ENCODE measurements at places on chromosomes 11 and 22.

GRCh38 chr22:31244046-31244942 is 32.2 kb downstream of the LIMK2 start:
- DNase-seq: no peak

GRCh38 chr22:29003975-29004646 is 57.5 kb downstream of the C22orf31 start:
- no peak for DNase-seq

DNA sequence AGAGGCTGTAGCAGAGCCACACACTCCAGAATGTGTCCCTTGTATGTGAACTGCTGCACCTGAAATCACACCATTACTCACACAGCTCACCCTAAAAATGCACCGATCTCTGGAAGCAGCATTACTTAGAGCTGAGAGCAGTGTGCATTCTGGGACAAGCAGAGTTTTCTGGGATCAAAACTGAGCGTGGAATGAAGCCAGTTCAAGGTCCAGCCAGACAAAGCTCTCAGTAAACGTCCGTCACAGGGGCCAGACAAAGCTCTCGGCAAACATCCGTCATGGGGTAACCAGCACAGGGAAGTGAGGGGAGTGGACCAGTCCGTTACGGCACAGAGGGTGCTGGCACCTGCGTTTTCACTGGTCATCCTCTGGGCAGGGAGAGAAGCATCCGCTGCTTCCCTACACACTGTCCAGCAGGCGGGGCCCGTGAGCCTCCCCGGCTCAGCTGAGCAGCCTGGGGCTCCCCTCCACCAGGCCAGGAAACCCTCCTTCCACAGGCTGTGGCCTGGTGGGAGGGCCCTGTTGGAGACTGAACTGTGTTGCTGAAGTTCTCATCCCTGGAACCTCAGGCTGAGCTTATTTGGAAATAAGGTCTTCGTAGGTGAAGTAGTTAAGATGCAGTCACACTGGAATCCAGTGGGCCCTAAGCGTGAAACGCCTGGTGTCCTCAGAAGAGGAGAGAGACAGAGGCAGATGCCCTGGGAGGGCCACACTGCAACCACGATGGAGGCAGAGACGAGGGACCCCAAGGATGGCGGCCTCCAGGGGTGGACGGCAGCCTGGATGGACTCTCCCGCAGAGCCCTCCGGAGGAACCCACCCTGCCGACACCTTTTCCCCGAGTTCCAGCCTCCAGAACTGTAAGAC is 883.9 kb downstream of the BRD1 start:
- no peak for DNase-seq

GRCh38 chr11:86136538-86136937 is 67.7 kb upstream of the PICALM start:
- DNase-seq: no peak

- no peak for DNase-seq
Observed at GRCh38 chr22:27401321-27401720, 400.2 kb downstream of the MN1 start.

- no peak for DNase-seq
Observed at GRCh38 chr11:104979839-104980238, 11.5 kb upstream of the CASP4 start.

- DNase-seq: no peak
Observed at GRCh38 chr11:111088847-111089355, 156.6 kb upstream of the POU2AF2 start.

GRCh38 chr22:39206491-39206890 is 38.3 kb downstream of the PDGFB start:
- no peak for DNase-seq

DNA sequence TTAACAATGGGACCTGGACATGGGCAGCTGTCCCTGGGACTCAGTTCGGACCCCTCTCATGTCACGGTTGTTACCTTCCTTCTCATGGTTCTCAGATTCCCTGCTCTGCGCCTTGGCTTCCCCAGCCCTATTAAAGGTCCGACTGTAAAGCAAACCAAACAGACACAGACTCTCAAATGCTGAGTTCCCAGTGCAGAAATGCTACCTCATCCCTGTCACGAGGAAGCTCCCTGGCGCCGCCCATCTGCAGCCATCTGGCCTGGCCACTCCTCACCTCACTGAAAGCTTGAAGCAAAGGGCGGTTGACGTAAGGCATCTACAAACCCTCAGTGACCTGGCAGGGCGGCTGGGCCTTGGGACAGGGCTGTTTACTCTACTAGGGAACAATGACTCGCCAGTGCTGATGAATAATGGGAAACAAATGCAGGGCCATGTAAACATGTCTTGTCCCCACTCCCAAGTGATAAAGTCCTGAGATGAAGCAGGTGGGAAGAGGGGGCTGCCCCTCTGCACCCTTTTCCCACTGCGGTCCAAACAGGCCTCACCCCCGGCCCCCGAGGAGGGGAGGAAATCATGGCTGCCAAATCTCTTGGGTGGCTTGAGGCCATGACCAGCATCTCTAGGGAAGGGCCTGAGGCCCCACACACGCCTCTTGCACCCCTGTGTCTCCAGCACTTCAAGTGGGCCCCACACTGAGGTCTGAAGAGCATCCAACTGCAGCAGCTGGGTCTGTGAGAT is 49.3 kb downstream of the SCUBE1 start:
- DNase-seq: no peak

- no peak for DNase-seq
Observed at GRCh38 chr11:39190751-39191150, 2268.7 kb downstream of the LRRC4C start.

- DNase-seq: no peak
Observed at GRCh38 chr11:121460941-121461514, 8.3 kb upstream of the SORL1-AS1 start.

DNA sequence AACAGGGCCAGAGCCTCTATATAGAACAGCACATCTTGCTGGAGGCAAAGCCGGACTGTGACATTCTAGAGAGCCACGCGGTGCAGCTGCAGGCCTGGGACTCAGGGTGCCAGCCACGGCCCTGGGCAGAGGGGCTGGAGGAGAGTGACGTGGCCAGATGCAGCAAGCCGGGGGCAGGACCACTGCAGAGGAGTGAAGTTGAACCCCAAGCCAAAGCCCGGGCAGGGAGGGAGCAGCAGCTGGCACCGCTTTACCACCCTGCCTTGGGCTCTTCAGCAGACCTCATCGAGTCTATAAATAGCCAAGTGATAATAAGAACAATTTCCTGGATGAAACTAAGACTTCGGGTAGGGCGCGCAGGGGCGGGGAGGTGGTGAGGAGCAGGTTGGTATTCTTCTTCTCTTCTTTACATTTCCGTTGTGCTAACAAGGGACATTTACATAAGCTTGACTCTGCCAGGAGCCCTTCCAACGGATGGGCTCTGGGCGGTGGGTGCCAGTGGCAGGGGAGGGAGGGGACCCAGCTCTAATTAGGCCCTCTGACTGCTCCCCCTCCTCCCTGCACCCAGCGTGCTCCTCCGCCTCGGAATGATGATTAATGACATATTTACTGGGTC is 110.2 kb downstream of the ST3GAL4 start:
- no peak for DNase-seq

DNA sequence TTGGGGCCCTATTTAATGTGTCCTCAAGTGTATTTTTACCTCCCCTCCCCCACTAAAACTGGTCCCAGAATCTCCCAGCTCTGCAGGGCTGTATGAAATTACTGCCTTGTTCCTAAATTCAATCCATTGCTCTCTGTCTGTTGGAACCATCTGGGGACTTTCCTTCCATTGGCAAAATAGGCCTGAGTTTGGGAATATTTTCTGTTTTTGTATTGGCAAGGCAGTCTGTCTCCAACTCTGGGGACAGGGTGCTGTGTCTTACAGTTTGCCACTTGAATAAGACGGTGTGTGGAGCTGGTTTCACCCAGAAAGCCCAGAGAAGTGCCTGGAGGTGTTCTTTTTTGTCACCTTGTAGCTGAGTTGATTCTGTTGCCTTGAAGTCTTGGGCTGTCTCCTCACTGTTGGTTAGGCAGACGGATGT is 1.3 kb downstream of the PACS1 start:
- DNase-seq: no peak

DNA sequence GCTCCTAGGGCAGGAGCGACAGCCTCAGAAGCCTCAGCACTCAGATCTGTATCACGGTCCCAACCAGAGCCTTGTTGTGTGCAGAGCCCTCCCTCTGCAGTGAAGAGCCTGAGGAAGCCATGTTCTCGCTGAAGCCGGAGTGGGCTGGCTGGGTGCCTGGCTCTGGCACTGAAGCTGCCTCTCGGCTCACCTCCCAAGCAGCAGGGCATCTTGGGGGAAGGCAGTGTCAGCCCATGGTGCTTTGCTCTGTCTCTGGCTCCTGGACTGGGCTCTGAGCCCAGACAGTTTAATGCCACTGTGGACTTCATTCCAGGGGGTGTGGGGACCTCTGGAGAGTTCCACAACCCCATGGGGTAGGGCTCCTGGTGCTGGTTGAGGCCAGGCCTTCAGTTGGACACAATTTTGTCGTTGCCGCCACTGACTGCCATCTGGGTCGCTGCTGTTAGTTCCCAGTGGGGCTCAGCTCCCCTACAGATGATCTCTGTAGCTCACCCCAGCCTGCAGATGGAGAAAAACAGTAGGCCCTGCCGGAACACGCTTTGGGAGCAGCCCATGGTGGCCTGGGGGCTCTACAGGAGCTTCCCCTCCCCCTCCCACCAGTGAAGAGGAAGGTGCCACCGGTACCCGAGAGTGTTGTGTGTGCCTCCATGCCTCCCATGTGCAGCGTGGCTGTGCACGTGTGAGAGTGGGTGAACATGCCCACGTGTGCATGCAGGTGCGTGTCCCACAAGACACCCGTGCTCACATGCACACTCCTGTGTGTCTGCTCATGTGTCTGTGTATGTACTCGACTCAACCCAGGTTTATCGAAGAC is 86.5 kb upstream of the B3GAT1 start:
- no peak for DNase-seq

GRCh38 chr11:76337923-76338322 is 43.0 kb downstream of the THAP12 start:
- no peak for DNase-seq

GRCh38 chr22:18064636-18065035 is 13.2 kb upstream of the PEX26 start:
- DNase-seq: no peak

- no peak for DNase-seq
Observed at GRCh38 chr11:113147249-113147648, 167.1 kb upstream of the TTC12 start.

- no peak for DNase-seq
Observed at GRCh38 chr22:36565159-36565507, 36.2 kb upstream of the EIF3D start.

- DNase-seq: no peak
Observed at GRCh38 chr11:81852896-81853295, 880.8 kb downstream of the FAM181B start.

DNA sequence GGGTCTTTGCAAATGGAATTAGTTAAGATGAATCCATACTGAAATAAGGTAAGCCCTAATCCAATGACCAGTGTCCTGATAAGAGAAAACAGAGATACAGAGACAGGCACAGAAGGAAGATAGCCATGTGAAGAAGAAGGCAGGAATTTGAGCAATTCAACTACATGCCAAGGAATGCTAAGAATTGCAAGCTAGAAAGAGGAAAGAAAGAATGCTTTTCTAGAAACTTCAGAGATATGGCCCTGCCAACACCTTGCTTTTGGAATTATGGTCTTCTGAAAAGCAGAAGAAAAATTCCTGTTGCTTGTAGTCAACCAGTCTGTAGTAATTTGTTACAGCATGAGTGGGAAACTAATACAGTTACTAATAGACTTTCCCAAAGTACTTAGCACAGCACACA is 111.3 kb downstream of the SLC17A6 start:
- no peak for DNase-seq

DNA sequence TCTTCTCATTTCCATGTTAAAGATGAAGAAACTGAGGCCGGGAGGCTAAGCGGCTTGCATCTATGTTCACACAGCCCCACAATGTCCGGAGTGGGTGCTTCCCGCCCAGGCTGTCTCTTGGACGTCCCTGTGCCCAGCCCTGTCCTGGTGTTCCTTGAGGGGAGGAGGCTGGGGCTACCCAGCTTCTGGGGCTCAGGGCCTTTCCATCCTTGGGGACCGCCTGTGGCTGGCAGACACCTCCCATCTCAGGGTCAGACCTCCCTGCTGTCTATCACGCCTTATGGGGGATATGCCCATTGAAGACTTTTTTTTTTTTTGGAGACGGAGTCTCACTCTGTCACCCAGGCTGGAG is 95.5 kb downstream of the WNT7B start:
- no peak for DNase-seq

GRCh38 chr22:30216710-30217109 is 29.8 kb downstream of the LIF start:
- DNase-seq: no peak
